Lung microvascular endothelial cell (primary cell): ENCODE measurements at places on chromosomes 5 and 9. TPM values are rescaled to one million over a fixed set of nuclear protein-coding genes. Genes with fewer than 3 reads are reported as not detected.
A peak's percentile ranks its signal among the peaks of the same experiment; 100 is the strongest.

DNA sequence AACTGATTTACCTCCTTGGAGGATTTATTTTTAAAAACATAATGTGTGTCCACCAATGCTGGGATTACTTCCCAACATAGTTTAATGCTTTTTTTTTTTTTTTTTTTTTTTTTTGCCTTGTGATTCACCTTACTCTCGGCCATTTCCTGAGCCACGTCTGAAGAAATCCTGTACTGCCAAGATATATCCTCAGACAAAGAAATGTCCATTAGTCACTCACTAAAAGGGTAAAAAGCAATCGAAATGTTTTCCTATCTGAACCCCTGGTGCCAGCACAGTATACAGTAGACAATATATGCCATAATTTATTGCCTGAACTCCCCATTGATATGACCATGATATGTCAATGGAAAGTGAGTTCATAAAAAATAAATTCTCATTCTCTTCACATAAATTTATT, 344.1 kb downstream of the BNC2 start:
- no peak for DNase-seq

DNA sequence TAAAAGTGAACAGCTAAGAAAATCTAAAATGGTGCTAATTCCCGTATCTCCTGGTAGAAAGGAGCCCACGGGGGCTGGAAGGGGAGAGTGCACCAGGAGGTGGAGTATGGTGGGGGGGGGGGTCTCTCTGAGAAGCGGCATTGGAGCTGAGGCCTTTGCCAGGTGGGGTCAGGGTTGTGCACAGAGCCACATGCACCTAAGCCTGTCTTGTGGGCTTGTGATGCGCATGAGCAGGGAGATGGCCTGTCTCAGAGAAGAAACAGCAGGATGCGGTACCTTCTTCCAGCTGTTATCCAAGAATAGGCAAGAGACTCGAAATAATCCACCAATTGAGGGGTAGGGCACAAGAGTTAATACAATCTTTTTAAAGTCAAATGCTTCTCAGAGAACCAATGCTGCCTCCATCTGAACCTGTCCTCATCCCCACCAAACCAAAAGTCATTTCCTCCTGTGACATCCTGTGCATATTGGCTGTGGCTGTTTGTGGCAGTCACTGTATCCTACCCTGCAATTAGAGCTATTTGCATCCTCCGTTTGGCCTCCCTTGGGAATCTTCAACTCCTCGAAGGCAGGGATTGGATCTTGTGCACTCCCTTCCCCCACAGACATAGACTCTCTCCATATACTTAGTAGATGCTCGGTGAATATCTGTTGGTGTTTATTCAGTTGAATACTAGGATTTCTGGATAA, 45.4 kb downstream of the FGF1 start:
- no peak for DNase-seq

DNA sequence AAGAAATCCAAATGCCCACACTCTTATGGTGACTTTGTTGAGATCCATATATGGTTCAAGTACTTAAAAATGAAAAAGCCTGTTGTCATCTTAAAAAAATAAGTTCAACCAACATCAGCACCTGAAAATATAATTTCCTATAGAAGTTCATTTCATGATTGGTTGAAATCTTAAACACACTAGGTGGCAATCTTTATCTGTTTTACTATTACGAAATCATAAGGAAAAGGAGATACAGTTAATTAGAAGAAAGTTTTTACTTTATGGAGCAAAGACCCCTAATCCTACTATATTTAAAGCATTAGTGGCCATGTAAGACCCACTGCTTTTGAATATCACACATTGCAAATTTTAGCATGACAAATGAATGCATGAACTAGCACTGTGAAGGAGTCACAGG, 616.0 kb downstream of the RAB3C start:
- DNase-seq: no peak

GRCh38 chr9:81035171-81035570, 654.2 kb downstream of the TLE1 start:
- no peak for DNase-seq

GRCh38 chr5:133890776-133891280, 77.6 kb downstream of the C5orf15 start:
- no peak for DNase-seq

DNA sequence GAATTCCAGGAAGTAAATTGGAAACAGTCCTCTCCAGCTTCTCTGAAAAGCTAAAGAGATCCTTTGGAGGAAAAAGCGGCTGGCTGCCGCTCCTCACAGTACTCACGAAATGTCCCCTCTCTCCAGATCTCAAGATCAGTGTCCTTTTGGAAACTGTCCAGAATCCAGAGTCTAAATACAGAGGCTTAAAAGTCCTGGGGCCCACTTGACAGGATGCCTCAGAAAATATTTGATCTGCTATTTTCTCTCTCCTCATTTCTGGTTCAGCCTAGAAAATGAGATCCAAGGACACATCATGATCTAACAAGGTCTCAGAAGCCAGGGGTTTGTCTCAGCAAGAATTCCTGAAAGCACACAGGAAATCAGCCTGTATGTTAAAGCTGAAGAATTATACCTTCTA, 7.2 kb downstream of the C1QTNF2 start:
- no peak for DNase-seq

DNA sequence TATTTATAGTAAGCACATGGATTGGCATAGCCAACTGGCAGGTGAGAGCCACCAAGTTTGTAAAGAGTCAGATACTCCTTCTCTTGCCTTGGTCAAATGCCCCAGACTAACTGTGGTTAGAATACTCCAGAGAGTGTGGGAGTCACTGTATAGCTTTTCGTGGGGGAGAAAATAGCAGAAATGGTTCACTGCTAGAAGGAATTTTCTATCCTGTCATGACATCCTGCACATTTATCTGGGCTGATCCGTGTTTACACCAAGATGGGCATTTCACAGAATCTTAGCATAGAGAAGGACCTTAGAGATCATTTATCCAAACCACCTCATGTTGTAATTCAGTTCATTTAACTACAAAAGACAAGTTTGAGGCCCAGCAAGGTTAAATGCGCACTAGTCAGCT, 460.8 kb downstream of the ENC1 start:
- no peak for DNase-seq

GRCh38 chr5:158952951-158953350, 146.8 kb downstream of the EBF1 start:
- DNase-seq: no peak

- DNase-seq: peak; percentile 87
These were observed 201.2 kb upstream of the GAS1 start for GRCh38 chr9:87148331-87149104.

GRCh38 chr5:15474143-15474719, 25.7 kb upstream of the FBXL7 start:
- no peak for DNase-seq

DNA sequence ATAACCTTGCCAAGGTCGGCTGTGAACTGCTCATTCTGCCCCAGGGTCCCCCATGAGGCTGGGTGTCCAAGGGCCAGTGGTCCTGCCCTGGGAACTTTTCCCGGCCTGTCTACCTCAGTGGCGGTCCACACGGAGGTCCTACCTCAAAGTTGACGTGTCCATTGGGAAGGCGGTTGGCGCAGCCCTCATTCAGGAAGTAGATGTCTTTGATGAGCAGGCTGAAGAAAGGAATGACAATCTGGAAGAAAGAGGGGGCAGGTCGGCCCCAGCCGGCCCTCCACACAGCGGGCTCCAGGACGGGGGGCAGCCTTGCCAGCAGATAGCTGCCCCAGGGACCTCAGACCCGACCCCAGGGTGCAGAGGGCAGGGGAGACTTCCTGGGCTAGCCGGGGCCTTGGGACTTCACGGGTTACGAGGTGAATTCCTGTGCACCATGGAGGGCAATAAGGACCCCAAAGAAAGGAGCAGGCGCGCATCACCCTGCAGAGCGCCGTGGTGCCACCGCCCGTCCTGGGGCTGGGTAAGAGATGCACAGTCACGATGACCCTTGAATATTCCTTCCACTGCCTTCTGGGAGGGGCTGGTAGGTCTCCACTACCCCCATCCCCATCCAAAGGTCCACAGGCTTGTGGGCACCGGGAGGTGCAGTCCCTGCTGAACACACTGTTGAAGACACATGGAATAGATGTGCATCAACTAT, 42.9 kb upstream of the RNF130 start:
- no peak for DNase-seq

- no peak for DNase-seq
These were observed 174.0 kb downstream of the NR3C1 start for GRCh38 chr5:143229426-143229895.

DNA sequence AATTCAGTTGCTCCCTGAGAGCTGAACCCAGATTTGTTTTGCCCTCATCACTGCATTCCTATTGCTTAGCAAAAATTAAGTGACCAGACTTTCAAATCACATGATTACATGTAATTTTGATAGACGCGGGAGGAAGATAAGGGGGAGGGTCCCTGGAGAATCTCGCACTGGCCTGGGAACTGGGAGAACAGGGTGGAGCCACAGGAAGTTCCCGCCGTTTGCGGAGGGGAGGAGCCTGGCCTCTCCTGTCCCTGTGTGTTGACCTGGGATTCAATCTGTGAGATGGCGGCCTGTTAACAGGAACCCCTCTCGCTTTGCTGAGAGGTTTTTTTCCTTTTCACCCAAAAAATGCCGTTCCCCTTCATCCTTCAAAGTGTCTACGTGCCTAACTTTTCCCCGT, 142.9 kb upstream of the OR13F1 start:
- no peak for DNase-seq

Gene UBE2QL1
- total RNA-seq: under 0.01 and 0.20 TPM in 2 replicates

Gene TLX3
- total RNA-seq: not detected in 2 replicates

Gene SLC6A18
- total RNA-seq: not detected in 2 replicates

Gene PCDHAC1
- under 0.01 TPM in 2 replicates for total RNA-seq

Gene ARID3C
- under 0.01 and 0.20 TPM in 2 replicates for total RNA-seq

Gene NKD2
- total RNA-seq: 0.22 and 0.79 TPM in 2 replicates
